Glomerular endothelial cell (primary cell): ENCODE measurements at places on chromosomes 12 and 14. TPM values are rescaled to one million over a fixed set of nuclear protein-coding genes. Genes with fewer than 3 reads are reported as not detected.

The TSPAN9 gene
- 60.4 and 65.5 TPM in 2 replicates for total RNA-seq

The OVCH1 gene
- total RNA-seq, result not detected in 2 replicates

The SOX5 gene
- total RNA-seq, result 1.5 and 2.2 TPM in 2 replicates

The PZP gene
- total RNA-seq, result 0.24 and 0.70 TPM in 2 replicates

The IAPP gene
- total RNA-seq, result not detected in 2 replicates

The KCNK13 gene
- not detected in 2 replicates for total RNA-seq

The MANSC1 gene
- total RNA-seq, result 39.4 and 56.6 TPM in 2 replicates

The CCDC38 gene
- total RNA-seq, result 0.24 TPM in 1 of 2 replicates, not detected in the other

The VWF gene
- total RNA-seq, result 519 and 1,804 TPM in 2 replicates

The GON7 gene
- total RNA-seq, result 10.3 and 11.2 TPM in 2 replicates

The BEGAIN gene
- 0.05 TPM in 1 of 2 replicates, not detected in the other for total RNA-seq

The KRT72 gene
- not detected in 2 replicates for total RNA-seq

The P2RX7 gene
- total RNA-seq, result 2.6 and 4.2 TPM in 2 replicates

The SMCO3 gene
- total RNA-seq, result 0.05 and 0.12 TPM in 2 replicates

The GALNT6 gene
- total RNA-seq, result 75.1 and 102 TPM in 2 replicates

The LBHD2 gene
- total RNA-seq, result not detected in 2 replicates

The SDSL gene
- total RNA-seq, result 4.3 and 7.8 TPM in 2 replicates

The TMEM120B gene
- total RNA-seq, result 12.2 and 13.7 TPM in 2 replicates

The SIX4 gene
- total RNA-seq, result 4.8 and 6.4 TPM in 2 replicates

The C12orf60 gene
- 0.24 and 2.1 TPM in 2 replicates for total RNA-seq

The GSG1 gene
- 0.10 TPM in 1 of 2 replicates, not detected in the other for total RNA-seq

The FOXM1 gene
- 7.3 and 17.6 TPM in 2 replicates for total RNA-seq

The AKAP3 gene
- 1.2 and 2.6 TPM in 2 replicates for total RNA-seq

The DDX51 gene
- 9.9 and 16.0 TPM in 2 replicates for total RNA-seq

The ERBB3 gene
- total RNA-seq, result 0.53 TPM in 1 of 2 replicates, not detected in the other
